GM13976 (cell line): ENCODE measurements at places on chromosomes 7 and 10.

GRCh38 chr10:124632064-124632531 is 112.1 kb downstream of the FAM53B start:
- no peak for DNase-seq

- DNase-seq = no peak
Observed at GRCh38 chr10:13741438-13741837, 154.7 kb downstream of the PRPF18 start.

DNA sequence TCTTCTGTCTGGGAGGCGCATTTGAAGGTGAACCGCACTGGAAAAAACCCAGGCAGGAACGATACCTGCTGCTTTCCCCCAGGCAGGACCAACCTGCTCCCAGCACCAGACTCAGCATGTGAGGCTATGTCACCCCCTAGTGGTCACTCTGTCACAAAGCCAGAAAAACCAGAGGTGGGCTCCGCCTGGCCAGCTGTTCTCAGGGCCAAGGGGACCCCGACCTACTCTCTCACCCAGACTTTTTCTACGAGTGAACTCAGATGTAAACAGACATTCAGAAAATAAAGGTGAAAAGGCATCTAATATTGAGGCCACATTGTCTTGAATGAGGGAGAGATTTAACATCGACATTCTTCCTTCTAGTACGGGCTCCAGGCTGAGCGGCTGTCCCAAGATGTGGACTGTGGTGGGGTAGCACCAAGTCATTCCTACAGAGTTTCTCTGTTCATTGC is 117.3 kb downstream of the PRKAG2 start:
- DNase-seq = peak; percentile 82

- no peak for DNase-seq
Observed at GRCh38 chr10:107275806-107276205, 111.3 kb upstream of the SORCS1 start.

GRCh38 chr7:124790645-124791044 is 25.1 kb upstream of the GPR37 start:
- no peak for DNase-seq

DNA sequence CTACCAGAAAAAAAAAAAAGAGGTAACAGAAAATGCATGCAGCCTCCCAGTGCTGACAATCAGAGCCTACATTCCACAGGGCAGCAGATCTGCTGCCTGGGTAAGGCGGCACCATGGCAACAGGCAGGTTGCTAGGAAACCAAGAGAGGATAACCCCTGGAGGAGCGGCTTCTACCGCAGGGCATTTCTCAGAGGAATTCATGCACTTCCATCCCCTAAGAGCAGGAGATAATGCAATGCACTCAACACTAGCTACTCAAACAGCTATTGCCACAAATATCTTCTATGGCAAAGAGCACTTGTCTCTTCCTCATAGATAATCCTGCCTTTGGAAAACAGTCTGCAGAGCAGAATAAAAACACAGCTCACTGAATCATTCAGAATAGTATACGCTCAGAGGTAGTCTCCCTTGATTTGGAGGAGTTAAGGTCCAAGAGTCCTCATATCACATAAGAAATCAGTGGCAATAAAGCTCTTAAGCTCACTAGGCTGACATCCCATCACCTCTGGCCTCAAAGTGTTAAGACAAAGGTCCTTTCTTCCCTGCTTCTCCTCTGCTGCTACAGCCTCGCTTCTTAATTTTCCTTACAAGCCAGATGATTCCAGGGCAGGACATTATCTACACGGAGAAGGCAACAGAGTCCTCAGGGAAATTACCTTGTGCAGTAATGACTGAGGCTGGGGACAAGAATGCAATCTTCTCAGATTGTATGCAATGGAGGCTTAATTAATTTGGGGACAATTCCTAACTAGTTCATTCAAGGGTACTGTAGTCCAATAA is 10.7 kb downstream of the PSAP start:
- no peak for DNase-seq

GRCh38 chr10:28947171-28947570 is 269.9 kb downstream of the BAMBI start:
- no peak for DNase-seq

DNA sequence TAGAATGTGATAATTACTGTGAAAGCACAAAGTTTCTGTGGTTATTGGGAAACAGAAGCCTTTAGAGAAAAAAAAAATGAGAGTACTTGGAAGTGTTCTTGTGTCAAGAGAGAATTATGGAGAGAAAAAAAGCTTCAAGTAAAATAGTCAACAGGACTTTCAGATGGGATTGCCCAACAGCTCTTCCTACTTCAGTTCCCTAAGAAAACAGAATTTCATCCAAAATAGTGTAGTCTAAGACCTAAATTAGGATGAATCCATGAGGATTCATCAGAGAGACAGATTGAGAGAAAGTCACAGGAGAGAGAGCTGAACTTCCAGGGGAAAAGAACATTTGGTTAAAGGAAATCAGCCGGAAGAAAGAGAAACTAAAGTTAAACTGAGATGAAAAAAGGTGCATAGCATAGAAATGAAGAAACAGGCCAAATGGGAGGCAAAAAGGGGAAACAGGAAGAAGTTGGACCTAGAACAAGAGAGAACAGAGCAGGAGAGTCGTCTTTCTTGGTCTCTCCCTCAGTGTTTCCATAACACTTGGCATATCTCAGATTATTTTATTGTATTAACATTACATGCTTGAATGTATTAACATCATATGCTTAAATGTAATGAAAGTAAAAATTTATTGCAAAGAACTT is 2.5 kb downstream of the SCIN start:
- DNase-seq = no peak

DNA sequence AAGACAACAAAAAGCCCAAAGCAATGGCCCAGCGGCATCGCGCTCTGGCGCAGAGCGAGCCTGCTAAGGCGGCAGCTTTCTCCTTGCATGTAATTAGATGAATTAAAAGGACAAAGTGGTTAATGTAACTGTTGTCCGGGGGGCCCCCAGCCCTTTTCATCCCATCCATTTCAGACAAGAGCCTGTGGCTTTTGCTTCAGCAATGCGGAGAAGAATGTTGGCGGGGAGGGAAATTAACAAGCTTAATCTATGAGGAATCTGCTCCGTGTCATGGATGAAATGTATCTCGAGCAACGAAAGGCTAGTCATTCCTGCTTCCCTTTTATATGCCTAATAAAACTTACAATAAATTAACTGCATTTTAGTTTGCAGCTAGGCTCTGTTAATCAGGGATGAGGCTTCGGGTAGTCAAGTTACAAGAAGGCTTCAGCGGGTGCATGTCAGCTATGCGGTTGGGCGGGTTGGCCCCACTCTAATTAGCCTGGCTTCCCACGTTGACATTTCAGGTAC is 203.3 kb downstream of the BUB3 start:
- DNase-seq = no peak

DNA sequence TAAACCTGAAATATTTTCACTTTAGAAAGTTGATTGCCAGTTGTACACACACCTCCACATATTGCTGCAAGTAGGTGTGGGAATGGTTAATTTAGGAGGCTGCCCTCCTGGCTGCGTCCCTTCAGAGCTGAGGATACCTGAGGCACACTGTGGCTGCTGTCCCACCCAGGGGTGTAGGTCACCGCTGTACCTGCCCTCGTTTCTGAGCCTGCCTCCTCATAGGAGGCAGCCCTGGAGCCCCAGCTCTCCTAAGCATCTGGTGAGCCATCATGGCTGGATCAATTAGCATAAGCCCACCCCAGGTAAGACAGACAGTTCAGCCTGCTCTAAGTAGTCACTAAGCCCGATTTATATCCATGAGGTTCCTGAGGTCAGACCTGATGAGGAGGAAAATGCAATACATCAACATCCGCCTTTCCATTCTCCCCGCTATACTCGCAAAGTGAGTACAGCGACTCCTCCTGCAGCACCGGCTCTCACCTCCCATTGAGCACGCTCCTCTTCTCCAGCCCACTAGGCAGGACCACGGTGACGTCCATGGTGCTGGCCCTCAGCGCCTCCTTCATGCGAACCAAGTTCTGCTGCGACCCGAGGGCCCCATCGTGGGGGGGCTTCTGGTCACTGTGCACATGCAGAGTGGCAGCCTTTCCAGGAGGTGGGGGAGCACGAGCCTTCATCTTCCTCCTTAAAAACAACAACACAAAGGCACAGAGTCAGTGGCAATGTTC is 97.2 kb downstream of the COBL start:
- no peak for DNase-seq

DNA sequence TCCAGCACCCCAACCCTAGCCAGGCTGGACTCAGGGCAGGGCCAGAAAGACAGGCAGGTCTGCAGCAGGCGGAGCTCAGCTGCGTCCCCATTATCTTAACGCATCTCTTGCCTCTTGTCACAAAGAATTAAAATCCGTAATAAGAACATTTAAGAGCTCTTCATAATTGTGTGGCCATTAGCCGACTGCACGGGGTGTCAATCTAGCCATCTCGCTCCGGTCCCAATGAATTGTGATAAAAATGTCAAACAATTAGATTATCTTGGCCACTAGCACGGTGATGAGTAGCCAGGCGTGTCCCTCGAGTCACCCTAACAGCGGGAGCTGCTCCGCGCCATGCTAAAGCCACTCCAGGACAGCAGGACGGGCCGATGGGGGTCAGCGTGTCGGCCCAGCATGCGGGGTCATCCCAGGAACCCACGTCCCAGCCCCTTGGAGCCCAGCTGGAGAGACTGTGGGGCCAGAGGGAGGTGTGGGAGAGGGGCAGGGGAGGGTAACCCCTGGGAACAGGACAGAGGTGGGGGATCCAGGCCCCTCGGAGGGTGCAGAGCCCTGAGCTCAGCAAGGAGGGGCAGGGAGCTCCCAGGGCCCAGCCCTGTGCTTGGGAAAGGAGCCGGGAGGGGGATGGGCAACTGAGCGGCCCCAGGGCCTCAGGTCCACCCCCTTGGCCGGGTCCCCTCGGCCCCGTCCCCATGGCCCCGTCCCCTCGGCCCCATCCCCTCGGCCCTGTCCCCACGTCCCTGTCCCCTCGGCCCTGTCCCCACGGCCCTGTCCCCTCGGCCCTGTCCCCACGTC is 17.7 kb upstream of the NKX6-2 start:
- DNase-seq = no peak

- DNase-seq = no peak
Observed at GRCh38 chr7:28036696-28037095, 143.9 kb downstream of the JAZF1 start.

DNA sequence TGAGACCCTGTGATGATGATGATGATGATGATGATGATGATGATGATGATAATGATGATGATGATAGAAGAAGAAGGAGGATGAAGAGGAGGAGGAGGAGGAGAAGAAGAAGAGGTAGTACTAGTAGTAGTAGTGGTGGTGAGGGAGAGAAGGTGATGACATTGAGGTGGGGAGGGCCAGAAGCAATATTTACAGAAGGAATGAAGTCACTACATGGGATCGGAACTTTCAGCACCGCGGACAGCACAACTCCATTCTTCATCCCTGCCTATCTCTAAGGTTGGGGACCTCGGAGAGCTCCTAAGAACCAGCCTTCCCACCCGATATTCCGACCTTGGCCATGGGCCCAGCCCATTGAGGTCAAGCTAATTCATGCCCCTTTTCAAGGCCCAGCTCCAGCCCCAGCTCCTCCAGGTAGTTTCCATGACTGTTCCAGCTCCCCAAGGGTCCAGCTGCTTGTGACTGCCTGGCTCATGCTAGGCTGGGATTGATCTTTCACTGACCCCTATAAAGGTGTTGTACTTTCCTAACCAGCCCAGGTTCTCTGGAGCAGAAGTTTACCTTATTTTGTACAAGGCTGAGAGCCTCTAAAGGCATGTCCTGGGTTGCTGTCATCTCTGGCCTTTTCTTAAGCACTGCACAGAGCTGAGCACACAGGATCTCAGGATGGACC is 10.3 kb downstream of the CRHR2 start:
- no peak for DNase-seq

GRCh38 chr7:66099232-66099550 is 15.5 kb upstream of the CRCP start:
- DNase-seq = no peak
